ENCODE measurements at places on chromosomes 1 and 21. TPM values are rescaled to one million over a fixed set of nuclear protein-coding genes. Genes with fewer than 3 reads are reported as not detected.
A peak's percentile ranks its signal among the peaks of the same experiment; 100 is the strongest.

DNA sequence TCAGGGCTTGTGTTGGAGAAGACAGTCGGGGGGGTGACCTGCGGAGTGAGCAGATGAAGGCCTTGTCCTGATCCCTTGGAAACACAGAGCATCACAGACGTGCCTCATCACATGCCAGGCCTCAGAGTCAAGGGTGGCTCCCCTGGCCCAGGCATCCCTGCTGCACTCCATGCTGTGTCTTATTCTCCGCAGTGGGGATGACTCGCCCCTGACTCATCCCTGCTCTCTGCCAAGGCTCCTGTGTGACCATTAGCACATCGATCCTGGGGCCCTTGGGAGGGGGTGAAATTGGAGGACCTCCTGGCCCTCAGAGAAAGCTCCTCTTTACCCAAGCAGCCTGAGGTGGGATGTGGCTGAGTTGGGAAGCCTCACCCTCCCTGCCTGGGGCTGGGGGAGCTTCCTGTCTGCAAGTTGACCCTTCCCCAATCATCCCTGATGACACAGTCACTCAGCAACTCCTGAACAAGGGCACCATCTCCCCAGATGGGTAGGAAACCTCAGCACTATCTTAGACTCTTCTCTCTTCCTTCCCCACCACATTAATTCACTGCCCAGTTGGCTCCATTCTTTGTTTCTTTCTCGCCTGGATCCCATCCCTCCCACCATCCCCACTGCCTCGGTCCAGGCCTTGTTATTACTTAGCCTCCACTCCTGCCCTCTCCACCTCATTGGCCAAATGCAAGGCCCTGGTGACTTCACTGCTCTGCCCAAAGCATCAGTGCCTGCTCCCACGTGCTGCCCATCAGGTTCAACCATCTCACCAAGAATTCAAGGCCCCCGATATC lies 74.6 kb downstream of the CAMK2N1 start:
- no peak for DNase-seq

DNA sequence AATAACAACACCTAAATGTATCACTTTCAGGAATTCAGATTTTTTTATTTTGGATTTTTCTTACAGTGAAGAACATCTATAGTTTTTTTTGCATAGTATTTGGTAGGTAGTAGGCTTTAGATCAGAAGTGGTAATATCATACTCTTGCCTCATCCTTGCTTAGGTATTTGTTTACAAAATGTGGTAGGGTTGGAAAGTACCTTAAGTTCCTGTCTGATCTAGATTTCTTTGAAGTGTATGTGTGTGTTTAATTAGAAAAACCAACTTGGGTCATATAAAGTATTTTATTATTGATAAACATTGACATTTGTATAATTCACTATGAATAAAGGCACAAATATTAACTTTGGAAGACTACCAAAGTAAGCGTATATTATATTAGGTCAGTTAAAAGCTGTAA lies 85.3 kb upstream of the GPR88 start:
- DNase-seq: peak; percentile 20

FGGY gene
- total RNA-seq: 4.9 TPM

GRCh38 chr1:7345516-7345915 lies 425.6 kb upstream of the VAMP3 start:
- no peak for DNase-seq

DNA sequence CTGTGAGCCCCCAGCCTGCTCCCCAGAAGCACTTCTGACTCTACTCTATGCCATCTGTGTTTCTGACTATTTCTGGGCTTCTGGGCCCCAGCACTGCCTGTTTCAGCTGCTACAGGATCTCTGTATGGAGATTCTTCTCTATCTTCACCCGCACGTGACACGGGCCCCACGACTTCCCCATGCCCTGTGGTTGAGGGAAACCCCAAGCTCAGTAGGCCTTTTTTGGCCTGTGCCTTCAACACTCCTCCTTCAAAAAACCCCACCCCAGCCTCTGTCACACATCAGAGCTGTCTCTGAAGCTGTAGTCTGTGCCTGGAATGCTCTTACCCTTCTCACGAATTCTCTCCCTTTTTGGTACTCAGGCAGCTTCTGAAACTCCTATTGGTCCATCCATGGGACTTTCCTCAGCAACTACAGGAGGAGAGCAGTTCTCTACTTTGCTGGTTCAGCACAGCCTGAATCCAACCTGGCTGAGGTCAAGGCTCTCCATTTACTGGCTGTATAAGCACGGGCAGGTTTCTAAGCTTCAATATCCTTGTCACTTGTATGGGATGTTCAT lies 2.0 kb upstream of the NID1 start:
- no peak for DNase-seq

DNA sequence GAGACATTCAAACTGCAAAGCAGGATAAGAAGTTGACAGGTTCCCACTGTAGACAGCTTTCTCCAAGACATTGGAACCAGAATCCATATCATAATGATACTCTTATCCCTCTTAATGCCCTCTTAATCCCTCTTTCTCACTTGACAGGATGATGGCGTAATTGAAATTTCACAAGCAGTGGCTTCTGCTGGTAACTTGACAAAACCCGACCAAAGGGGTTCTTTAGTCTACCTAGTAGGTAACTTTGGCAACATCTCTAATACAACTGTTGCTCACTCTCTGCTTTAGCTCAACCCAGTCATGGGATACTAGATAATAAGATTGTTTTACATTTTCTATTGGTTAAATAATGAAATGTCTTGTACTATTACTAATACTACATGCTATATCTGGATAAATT lies 34.7 kb downstream of the S100A10 start:
- DNase-seq: no peak

DNA sequence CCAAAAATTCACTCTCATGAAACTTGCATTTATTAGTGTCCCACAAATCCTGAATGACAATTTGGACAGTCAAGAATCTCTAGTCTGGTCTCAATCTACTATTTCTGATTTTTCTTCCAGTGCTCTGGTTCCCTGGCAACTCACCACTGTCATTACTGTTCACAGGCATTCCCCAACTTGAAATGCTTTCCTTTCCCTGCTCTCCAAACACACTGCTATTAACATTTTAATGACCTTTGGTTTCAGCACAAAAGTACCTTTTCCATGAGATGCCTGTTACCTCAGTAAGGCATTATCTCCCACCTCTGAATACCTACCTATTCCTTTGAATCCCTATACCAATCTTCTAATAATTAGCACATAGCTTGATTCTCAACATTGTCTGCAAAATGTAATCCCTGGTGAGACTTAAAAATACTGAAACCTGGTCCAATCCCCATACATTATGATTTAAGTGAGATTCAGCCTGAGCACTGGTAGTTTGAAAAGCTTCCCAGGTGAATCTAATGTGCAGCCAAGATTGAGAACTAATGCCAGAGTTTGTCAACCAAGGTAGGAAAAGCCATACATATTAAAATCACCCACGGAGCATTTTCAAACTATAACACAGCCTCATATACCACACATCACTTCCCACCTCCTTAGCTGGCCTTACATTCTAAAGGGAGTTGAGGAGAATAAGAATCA lies 11.7 kb upstream of the ANGPTL3 start:
- no peak for DNase-seq

WDR47 gene
- total RNA-seq: 6.1 TPM

- no peak for DNase-seq
Measured at GRCh38 chr1:55286856-55287602, 71.9 kb upstream of the USP24 start.

OR2T33 gene
- 0.79 TPM for total RNA-seq

- DNase-seq: no peak
Measured at GRCh38 chr1:58249737-58250586, 296.6 kb downstream of the OMA1 start.

DNA sequence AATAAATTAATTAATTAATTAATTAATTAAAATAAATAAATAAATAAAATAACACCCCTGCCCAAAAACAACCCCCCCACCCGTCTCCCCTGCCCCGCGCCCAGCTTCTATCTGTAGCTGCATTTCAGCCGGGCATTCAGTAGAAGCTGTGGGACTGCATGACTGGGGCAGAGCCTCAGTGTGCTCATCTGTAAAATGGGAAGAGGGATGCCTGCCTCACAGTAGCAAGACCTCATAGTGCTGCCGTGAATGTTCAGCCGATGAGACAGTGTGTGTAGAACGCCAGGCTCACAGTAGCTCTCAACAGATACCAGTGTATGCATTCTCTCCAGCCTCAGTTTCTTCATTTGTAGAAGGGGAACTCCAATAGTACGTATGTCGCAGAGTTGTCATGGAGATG lies 8.7 kb downstream of the PADI4 start:
- no peak for DNase-seq

DNA sequence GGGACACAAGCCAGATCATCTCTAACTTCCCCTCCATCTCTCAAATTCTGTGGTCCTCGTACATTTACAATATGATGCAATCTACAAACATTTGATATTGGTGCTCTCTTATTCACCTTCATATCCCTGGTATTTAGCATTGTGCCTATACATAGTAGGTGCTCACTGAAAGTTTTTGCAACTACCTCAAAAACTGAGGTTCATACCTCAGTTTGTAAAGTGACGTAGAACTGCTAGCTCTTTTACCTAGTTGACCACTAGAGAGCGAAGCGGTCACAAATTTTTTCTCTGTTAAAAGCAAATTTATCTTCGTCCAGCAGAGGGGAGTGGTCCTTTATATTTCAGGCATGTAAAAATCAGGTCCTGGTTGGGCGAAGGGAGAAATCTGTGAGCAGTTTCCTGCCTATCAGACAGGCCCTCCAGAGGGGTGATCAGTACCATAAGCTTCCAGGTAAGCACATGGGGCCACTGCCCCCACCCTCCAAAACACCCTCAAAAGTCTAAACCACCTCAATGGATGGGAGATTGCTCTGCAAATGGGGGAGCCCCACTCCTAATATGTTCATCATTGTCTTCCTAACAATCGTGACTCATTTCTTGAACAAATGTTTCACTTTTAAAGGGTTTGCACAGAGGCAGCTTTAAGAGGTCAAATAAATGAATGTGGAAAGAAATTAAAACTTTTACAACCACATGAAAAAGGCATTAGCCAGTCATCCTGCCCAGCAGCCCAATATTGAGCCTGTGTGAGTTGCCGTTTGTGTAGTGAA lies 10.6 kb upstream of the HLCS start:
- peak; percentile 79 for DNase-seq

NECTIN4 gene
- not detected for total RNA-seq

- DNase-seq: no peak
Measured at GRCh38 chr1:34885405-34886247, 26.1 kb upstream of the SMIM12 start.

DNA sequence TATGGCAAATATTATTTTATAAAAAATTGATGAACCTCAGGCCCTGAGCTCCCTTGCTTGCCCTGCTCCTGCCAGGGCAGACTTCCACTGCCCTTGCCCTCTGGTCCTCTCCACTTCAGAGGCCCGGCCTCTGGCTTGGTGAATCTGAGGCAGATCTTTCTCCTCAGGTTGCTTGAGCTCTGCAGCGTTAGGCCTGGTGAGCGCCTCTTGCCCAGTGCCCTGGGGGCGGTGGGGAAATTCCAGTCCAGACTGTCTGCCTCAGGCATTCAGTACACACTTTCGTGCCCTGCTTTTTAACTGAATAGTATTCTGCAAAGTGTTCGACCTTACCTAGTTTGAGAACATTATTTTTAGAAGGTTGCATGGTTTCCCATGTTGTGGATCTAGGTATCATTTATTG lies 98.2 kb downstream of the PCBP3 start:
- DNase-seq: no peak

- DNase-seq: peak; percentile 49
Measured at GRCh38 chr1:94864821-94865220, 44.7 kb downstream of the SLC44A3 start.

- no peak for DNase-seq
Measured at GRCh38 chr1:114234408-114235124, 80.9 kb upstream of the SYT6 start.

- DNase-seq: no peak
Measured at GRCh38 chr1:112431038-112431437, 35.0 kb downstream of the CTTNBP2NL start.

DNA sequence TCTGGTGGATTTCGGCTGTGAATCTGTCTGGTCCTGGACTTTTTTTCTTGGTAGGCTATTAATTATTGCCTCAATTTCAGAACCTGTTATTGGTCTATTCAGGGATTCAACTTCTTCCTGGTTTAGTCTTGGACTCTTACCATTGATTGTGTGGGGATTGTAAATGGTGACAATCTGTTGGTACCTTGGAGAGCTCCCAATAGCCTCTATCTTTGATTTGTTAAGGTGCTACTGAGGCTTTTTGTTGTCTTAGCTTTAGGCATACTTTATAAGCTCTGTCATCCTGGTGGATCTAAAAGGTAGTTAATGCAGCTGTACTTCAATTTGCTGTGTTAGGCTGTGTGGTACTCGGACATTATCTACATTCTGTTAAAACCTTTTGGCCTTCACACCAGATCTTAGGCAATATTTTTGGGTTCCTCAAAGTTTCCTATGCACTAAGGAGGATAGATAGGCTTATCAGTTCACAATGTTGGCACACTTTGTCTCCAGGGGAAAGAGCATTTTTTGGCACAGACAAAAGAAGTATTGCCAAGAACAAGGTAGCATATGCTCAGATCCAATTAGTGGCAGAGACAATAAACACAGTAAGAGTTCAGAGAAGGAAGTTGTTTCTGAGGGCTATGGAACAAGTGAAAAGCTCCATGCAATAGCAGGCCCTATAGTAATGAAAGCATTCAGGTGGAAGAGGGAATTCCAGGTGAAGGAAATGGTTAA lies 230.4 kb downstream of the PDE4B start:
- no peak for DNase-seq

- DNase-seq: no peak
Measured at GRCh38 chr1:41711581-41711980, 207.1 kb downstream of the HIVEP3 start.

GRCh38 chr1:10862743-10863335 lies 66.4 kb upstream of the CASZ1 start:
- no peak for DNase-seq

GRCh38 chr1:175602026-175602585 lies 141.3 kb downstream of the TNR start:
- no peak for DNase-seq

DNA sequence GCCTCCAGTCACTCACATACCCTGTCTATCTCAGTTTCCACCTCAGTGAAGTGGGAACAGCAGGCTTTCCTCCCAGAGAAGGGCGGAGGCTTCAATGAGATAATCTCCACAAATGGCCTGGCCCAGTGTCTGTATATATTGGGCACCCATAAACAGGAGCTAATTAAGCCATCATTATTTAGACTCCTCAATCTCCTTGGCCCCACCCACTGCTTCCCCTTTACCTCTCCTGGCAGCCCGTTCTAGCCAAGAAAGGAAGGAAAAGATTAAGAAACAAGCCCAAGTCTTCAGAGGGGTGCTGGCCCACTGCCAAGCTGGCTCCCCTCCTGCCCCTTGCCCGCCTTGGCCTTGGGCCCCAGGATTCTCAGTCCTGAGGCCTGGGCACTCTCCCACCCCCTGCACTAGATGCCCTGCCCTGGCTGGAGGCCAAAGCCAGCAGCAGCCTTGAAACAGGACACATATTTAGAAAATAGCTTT lies 15.9 kb upstream of the EPB41 start:
- no peak for DNase-seq

A3GALT2 gene
- not detected for total RNA-seq

GRCh38 chr1:8740034-8740449 lies 77.4 kb downstream of the RERE start:
- DNase-seq: peak; percentile 41

SH2D1B gene
- total RNA-seq: 0.06 TPM

DNA sequence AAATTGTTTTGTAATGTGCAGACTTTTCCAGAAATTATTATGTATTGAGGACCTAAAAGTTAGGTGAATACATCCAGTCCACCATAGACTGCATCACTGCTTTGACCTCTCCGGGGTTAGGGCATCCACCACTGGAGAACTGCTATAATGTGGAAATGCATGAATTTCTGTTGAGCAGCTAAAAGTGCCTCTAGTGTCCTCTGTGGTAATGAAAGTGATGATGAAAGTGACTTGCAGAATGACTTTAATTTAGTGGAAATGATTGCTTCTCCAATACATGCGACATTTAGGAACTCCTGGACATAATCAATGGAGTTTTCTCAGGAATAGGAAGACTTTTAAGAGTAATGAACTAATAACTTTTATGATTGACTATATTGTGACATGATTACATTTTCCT lies 170.8 kb downstream of the LBR start:
- DNase-seq: no peak

All from H4 (cell line).